ENCODE measurements at places on chromosomes 6 and 20.

- DNase-seq, result no peak
Observed at GRCh38 chr6:144952456-144953240, 667.5 kb downstream of the UTRN start.

DNA sequence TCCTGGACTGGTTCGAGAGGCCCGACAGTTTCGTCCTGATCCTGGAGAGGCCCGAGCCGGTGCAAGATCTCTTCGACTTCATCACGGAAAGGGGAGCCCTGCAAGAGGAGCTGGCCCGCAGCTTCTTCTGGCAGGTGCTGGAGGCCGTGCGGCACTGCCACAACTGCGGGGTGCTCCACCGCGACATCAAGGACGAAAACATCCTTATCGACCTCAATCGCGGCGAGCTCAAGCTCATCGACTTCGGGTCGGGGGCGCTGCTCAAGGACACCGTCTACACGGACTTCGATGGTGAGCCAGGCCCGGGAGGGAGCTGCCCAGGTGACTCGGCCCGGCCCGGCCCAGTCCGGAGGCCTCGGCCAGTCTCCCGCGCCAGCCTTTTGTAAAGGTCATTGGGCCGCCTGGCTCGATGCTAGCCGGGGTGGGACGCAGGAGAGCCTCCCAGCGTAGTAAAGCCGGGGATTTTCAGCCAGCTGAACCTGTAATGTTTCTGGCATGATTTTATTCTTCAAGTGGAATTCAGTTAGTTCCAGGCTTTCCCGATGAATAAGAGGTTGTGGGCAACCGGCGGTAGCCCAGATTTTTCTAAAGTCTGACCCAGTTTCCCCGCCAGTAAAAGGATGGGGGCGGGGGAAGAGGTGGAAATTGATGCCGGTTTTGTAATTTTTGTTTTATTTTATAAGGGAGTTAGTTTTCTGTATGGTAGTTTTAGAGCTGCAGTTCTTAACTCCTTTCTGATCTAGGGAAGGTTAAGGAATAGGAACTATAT lies 1.4 kb downstream of the PIM1 start:
- no peak for DNase-seq

DNA sequence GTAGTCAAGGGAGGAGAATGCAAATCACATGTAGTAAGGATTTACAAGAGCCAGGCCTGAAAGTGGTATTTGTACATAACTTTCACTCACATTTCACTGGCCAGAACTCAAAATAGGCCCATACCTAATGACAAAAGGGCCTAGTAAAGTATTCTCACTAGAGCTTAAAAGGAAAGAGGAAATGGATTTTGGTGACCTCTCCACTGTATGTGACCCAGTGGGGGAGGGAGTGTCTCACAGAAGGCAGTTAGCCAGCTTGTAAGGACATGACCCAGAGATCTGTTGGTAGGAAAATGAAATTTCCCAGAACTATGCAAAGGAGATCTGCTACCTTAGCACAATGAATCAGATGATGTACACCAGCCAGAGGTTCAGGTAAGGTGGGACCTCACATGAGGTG lies 124.4 kb downstream of the PTPRT start:
- DNase-seq, result no peak

- no peak for DNase-seq
Observed at GRCh38 chr6:113876695-113877094, 19.6 kb downstream of the MARCKS start.

- DNase-seq, result no peak
Observed at GRCh38 chr20:39117491-39117890, 155.3 kb downstream of the DHX35 start.

DNA sequence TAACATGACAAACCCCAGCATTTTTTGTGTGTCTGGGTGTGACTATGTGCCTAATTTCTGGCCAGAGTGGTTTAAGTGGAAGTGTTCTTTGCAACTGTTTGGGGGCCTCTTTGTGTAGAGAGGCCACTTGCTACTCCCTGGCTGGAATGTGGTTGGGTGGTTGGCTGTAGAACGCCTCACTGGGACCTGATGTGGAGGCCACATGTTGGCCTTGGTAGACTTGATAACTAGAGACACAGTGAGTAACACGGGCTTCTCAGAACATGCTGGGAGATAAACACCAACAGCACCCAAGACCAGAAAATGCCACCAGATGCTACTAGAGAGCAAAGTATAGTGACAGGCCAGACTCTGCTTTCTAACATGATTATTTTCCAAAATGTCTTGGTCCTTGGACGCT lies 111.2 kb upstream of the ZFP64 start:
- DNase-seq, result no peak

- no peak for DNase-seq
Observed at GRCh38 chr6:41002168-41002567, 36.9 kb downstream of the UNC5CL start.

DNA sequence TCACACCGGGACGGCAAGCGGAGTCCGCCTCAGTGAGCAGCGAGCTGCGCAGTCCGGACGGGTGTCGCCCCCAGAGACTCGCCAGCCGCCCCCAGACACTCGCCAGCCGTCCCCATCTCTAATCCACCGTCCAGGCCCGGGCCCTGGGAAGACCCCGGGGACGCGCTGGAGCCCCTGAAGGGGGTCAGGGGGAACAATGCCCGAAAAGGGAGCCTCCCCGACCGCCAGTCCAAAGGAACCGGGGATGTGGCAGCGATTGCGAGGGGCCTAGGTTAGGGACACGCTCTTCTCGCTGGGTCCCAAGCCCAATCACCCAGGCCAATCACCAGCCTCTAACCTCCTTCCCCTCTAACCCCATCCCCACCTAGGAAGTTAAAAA lies 33.1 kb downstream of the TFAP2A start:
- no peak for DNase-seq

GRCh38 chr6:117018771-117019170 lies 141.7 kb downstream of the RFX6 start:
- no peak for DNase-seq

DNA sequence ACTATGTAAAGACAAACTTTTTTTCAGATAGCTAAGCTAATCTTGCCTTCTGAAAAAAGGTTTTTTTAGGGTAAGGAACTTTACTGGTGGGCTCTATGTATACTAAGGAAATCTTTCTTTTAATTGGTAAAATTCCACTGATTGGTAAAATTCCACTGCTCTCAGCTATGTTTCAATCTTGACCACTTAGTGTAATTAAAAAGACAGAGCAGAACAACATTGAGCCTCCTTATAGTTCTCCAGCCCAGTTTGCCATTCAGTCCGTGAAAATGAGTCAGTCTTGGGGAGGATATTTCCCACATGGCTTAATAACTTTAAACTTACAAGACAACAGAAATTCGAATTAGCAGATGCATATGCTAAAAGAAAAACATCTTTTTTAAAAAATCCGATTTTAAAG lies 92.7 kb downstream of the EYA4 start:
- no peak for DNase-seq

DNA sequence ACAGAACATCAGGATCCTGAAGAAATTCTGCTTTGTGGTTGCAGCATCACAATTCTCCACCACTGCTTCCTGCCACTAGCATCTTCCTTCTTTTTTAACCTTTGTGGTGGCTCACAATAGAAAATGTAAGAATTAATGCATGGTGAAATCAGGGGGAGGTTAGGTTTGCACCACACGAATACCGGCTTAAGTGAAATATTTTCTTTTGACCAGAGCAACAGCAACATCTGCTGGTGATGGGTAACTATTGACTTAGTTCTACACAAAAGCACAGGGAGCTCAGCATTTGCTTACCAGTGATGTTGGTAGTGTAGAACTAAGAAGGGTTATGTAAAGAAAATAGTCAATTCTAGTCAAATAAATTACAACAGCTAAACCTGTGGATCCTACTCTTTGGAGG lies 280.5 kb downstream of the SYNE1 start:
- DNase-seq, result no peak

DNA sequence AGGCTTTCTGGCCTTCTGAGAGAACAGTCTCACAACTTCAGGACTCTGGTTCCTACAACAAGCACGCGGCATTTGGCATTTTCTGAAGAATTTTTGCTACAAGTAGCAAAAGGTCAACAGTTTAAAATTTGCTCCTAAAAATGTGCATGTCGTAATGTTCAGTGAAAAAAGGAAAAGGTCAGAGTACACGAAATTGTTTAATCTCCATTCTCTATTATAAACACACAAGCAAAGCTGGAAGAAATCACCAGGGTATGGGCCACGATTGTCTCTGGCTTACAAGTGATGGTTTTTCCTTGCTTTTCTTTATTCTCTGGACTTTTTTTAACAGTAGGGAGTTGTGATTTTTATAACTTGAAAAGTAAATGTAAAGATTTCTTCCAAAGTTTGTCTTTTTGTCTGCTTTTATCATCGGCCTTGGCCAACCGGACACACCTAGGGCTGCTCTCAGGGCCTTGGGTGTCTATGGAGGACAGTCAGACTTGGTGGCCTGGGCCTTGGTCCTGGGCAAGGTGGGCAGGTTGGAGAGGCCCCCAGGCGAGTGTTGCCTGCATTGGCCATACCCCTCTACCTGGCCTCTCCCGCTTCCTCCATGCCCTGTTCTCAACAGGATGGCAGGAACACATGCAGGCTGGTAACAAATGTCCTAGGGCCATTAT lies 32.4 kb downstream of the PLEKHG1 start:
- no peak for DNase-seq

GRCh38 chr20:19602675-19603375 lies 155.2 kb upstream of the RIN2 start:
- DNase-seq, result no peak

Data from NCI-H1930 (cell line).